Stimulated activated naive CD8-positive, alpha-beta T cell treated with anti-CD3 and anti-CD28 coated beads, Interleukin-15, amount 100 ng/mL, for 72 hours (primary cell): ENCODE measurements at places on chromosomes 7 and 10.

DNA sequence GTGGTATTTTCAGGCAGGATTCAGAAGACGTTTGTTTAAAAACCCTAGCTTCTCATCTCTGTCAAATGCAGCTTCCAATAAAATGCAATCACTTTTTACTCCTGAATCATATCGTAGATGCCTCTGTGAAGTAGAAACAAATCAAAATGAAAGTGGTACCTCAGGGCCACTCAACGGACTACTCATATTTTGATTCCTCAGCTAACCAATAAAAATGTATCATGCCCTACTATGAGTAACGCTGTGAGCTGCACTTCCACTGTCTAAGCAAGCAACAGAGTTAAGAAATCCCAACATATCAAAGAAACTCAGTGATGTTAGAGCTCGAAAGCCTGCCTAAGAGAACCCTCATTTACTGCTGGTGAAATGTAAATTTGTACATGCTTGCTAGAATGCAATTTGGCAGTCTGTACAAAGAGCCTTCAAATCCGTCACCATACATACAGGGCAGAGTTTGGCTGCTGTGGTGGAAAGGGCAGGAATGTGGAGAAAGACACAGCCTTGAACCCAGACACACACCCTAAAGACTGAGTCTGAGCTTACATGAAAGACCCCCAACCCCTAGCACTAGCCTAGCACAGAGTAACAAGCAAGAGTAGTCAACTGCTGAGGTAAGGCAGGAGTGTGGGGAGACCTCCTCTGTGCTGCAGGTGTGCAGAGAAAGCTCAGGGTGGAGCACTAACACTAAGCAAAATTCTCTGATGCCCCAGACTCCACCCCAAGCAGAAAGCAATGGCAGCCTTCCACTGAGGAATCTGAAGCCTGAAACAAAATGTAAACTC, 151.5 kb downstream of the ANK3 start:
- DNase-seq, result peak; percentile 16

DNA sequence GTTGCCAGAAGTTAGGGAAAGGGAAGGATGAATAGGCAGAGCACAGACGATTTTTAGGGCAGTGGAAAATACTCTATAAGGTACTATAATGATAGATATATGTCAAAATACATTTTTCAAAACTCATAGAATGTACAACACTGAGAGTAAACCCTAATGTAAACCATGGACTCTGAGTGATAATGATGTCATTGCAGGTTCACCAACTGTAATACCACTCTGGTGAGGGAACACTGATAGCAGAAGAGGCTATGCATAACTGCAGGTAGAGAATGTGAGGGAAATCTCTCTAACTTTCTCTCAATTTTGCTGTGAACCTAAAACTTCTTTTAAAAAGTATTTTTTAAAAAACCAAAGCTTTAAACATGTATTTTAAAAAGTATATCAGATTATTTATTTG, 22.1 kb downstream of the POT1 start:
- no peak for DNase-seq

DNA sequence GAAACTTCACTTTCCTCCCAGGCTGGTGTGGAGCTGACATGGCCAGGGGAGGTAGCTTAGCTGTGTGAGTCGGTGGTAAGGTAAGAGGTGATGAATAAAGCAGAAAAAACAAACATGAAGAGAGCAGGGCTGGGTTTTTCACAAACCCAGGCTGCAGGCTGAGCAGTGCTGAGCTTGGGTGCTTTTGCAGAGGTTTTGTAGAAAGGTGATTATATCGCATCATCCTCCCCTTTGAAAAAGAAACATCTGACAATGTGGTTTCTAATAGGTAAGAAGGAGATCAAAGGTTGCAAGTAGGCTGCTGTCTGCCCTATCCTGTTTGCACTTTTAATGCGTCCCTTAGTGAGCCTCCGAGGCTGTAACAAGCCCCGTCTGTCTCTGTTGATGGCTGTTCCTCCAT, 69.6 kb upstream of the GRM8 start:
- no peak for DNase-seq

GRCh38 chr7:31748084-31748483, 61.1 kb downstream of the PPP1R17 start:
- DNase-seq, result no peak

- DNase-seq, result no peak
Observed at GRCh38 chr10:85420501-85421191, 945.9 kb downstream of the GRID1 start.

DNA sequence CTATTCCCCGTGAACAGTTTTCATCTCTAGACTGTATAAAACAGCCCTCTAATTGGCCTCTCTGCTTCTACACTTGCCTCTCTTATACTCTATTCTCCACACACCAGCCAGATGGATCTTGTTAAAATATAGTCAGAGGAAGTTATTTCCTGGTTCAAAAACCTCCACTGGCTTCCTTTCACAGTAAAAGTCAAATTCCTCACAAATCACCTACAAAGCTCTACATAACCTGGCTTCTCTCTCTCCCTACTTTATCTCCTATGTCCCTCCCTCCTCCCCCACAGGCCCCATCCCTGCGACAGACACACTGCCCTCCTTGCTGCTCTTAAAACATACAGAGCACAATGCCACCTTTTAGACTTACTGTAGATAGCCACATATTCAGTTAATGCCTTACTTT, 60.1 kb downstream of the TPK1 start:
- no peak for DNase-seq

- DNase-seq, result peak; percentile 31
Observed at GRCh38 chr10:110395350-110396283, 90.9 kb upstream of the SMNDC1 start.

DNA sequence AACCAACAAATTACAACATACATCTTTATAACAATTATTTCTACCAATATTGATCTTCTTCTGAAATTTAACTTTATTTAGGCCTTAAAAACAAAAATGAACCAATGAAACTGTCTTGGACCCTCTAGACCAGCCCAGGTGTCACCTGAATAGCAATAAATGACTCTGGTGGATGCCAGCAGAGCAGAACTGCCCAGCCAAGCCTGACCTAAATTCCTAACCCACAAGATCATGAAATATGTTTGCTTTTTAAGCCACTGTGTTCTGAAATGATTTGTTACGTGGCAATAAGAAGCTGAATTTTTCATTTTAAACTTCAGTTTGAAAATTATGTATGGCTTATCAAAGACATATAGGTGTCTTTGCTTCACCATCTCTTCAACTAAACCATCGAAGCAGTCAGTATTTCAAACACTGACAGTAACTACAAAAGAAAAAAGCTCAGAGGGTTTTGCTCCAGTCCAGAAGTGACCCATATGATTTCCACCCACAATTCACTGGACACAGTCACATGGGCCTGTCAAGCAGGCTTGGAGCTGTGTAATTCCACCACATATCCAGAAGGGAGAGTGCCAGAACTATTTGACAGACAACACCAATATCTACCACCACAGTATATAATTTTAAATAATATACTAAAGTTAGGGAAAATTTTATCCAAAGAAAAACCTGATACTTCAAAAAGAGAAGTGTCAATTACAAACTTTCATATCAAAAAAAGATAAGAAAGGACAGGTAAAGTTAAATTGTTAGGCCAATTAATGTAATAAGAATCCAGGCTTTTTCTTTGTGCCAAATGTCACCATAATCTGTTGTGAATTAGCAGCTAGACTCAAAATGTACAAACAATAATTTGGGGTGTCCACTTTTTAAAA, 94.5 kb downstream of the KMT2C start:
- no peak for DNase-seq

DNA sequence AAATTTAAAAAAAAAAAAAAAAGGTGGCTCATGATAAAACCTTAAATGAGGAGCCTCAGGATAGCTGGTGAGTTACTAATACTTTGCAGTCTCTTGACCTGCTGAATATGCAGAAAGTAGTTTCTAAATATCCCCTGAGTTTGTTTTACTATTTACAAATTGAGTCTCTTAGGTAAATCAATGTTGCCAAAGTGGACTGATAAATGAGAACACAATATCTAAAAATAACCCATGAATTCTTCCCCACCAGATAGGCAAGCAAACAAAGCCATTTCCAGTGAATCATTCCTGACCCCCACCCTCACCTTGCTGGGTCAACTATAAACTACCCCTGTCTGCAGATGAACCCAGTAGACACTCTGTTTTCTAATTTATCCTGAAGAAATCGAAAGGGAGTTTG, 78.9 kb downstream of the GFRA1 start:
- DNase-seq, result no peak

DNA sequence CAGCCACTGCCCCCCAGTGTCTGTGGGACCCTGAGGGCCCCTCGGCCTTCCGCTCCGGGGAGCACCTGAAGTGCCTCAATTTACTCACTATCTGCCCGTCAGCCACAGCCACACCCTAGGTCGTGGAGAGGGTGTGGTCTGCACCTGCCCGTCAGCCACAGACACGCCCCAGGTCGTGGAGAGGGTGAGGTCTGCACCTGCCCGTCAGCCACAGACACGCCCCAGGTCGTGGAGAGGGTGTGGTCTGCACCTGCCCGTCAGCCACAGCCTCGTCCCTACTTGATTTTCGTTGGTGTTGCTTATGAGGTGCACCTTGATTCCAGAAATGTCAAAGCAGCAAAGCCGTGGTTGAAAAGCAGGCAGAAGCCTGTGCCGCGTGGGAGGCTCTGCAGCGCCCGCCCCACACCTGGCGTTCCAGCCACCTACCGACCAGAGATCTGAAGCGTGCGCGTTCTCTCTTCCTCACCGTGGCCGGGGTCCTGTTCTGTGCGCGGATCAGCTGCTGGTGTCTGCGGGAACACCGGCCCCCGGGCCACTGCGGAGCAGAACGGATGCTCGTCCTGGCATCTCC, 101.6 kb downstream of the DYNC2I1 start:
- peak; percentile 17 for DNase-seq

GRCh38 chr10:117226813-117227451, 14.0 kb upstream of the SLC18A2 start:
- no peak for DNase-seq

DNA sequence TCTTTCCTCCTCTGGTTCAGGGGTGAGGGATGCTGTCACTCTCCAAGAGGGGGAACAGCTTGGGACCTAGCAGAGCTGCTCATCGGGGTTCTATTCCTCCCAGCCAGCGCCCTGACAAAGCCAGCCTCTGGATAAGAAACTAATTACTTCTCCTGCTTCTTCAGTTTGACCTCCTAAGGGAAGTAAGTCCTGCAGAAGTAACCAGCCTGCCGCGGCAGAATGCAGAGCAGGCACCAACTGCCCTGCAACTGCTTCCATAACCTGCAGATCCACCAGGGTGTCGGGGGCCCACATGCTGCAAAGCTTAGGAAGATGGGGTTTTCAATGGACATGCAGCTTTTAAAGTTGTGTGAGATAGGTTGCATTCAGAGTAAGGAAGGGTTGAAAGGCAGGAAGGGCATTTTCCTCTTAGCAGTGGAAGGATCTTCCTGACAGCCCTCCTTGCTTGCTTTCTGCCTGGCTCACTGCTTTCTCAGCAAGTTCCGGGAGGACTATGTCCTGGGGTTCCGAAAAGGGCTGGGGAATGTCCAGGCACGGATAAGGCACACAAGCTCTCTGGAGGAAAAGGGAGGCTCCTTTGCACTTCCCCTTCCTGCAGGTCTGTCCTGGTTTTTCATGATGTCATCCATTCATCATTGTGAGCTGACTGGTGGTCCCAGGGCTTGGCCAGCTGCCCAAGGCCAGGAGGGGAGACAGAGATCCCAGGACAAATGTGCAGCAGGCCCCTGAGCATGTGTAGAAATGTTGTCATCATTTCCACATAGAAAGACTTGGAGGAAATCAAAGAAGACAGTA, 24.3 kb upstream of the CALU start:
- no peak for DNase-seq

DNA sequence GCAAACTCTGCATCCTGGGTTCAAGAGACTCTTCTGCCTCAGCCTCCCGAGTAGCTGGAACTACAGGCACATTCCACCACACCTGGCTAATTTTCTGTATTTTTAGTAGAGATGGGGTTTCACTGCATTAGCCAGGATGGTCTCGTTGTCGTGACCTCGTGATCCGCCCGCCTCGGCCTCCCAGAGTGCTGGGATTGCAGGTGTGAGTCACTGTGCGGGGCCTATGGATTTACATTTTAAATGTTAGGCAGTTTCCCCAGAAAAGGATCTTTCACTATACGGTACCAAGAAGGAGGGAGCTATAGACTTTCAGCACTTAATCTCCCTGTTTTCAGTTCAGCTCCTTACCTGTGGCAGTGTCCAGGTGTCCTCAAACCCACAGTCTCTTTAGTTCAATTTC, 50.8 kb downstream of the SIRT1 start:
- no peak for DNase-seq

DNA sequence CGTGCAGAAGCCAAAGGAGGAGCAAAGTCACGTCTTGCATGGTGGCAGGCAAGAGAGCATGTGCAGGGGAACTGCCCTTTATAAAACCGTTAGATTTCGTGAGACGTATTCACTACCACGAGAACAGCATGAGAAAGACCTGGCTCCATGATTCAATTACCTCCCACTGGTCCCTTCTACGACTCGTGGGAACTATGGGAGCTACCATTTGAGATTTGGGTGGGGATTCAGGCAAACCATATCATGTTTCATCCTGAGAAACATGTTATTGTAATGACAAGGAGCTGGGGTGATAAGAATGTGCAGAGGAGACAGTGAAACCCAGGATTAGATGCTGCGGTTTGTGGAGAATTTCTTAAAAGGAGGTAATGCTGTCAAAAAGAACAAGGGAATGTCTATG, 34.0 kb downstream of the THNSL1 start:
- no peak for DNase-seq

DNA sequence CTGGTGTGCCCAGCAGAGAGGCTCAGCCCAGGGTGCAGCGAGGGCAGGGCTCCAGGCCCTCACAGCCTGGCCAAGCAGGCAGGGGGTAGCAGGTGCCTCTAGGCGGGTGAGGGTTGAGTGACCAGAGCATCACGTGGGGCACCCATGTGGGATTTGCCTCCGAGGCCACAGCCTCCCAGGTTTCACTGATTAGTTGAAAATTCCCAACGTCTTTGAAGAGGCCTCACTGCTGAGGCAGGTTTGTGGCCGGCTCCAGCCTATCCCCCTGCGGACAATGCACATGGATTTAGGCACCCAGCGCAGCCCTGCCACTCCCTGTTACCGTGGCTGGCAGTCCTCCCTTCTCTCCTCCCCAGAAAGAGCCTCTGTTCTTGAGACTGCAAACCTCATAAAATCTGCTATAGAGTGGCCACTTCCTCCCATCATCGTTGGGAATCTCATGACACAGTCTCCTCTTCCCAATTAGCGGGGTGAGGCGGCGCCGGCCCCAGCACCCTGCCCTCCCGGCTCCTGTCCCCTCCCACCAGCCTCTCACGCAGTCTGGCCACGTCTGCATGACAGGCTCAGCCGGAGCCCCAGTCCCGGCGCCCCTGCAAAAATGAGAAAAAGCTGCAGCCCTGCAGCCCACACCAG, 10.8 kb downstream of the MYL10 start:
- DNase-seq, result no peak

GRCh38 chr10:69377191-69377590, 39.5 kb downstream of the TACR2 start:
- no peak for DNase-seq

DNA sequence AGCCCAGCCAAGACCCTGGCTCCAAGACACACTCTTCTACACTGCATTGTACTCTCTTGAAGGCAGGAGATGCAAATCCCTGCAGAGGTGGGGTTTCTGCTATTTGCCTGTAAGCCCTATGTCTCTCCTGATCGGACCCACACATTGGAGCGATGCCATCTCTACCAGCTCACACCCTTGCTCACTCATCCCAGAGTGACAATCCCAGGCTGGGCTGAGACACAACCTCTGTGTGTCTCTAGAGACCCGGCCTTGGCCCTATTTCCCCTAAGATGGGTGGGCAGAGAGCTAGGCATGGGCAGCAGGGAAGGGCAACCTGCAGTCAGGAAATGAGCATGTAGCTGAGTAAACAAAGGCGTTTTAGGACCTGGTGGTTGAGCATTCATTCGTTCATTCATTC, 25.6 kb downstream of the CCDC3 start:
- no peak for DNase-seq
